ENCODE measurements at places on chromosomes 6 and 20.

DNA sequence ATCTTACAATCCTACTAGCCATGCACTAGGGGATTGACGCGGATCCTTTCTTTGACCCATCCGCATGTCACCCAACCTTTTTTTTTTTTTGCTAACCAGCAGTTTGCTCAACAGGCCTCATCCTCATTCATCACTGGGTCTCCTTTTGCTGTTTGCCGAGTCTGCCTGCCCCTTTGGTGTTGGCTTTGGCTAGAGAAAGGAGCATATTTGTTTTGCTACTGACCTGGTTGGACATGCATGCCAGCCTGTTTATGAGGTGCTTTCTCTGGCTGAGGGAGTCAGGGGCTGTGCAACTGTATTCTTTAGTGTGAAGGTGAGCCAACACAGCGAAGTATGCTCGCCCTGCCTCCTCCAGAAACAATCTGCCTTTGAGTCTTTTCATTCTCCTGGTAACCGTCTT lies 40.2 kb downstream of the E2F3 start:
- no peak for DNase-seq

- no peak for DNase-seq
Observed at GRCh38 chr6:158764183-158764849, 54.9 kb downstream of the EZR start.

DNA sequence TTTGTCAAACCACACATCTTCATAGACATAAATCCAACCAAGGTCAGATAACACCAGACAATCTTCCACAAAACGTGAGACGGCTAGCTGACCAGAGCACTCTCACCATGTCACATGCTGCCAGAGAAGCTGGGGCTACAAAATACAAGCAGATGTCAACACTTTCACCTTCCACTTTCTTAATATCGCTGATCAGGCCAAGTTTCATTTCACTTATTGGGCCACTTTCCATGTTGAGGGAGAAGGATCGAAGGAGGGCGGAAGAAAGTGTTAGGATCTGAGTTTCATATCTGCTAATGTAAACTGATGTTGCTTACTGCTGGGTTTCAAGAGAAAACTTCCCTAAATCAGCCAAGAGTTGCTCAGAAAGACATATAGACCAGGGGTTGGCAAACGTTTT lies 177.0 kb upstream of the PRDM1 start:
- DNase-seq: no peak

GRCh38 chr20:3222635-3223600 lies 13.6 kb downstream of the ITPA start:
- DNase-seq: peak; percentile 75

- no peak for DNase-seq
Observed at GRCh38 chr6:112851146-112851545, 504.0 kb downstream of the RFPL4B start.

All from CD8-positive, alpha-beta T cell (primary cell).